Stimulated activated naive CD4-positive, alpha-beta T cell (primary cell): ENCODE measurements at places on chromosomes 1 and 21.

GRCh38 chr1:200885623-200886402, 8.9 kb upstream of the INAVA start:
- no peak for DNase-seq

- no peak for DNase-seq
These were observed 11.1 kb upstream of the CD48 start for GRCh38 chr1:160722726-160723125.

GRCh38 chr1:217955723-217956122, 324.6 kb downstream of the SPATA17 start:
- no peak for DNase-seq

DNA sequence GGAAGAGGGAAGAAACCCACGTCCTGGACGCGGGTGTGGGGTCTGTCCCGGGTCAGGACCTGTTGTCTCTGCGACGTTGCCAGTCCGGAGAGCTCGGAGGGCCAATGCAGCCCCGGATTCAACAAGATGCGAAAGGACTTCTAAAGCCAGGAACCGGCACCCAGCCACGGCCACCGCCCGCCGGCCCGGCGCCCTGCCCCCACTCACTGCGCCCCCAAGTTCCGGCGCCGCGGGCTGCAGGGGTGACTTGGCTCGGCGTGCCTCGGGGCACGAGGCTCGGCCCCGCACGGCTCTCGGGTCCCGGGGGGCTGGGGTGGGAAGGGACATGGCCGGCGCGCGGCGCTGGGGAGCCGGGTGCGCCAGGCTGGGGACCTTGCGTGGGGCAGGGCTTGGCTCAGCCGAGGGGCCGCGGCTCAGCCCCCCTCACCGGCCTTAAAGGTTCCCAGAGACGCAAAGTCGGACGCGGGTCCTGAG, 51.8 kb upstream of the H6PD start:
- no peak for DNase-seq

- no peak for DNase-seq
These were observed 143.9 kb upstream of the UBE2U start for GRCh38 chr1:64059556-64059955.

DNA sequence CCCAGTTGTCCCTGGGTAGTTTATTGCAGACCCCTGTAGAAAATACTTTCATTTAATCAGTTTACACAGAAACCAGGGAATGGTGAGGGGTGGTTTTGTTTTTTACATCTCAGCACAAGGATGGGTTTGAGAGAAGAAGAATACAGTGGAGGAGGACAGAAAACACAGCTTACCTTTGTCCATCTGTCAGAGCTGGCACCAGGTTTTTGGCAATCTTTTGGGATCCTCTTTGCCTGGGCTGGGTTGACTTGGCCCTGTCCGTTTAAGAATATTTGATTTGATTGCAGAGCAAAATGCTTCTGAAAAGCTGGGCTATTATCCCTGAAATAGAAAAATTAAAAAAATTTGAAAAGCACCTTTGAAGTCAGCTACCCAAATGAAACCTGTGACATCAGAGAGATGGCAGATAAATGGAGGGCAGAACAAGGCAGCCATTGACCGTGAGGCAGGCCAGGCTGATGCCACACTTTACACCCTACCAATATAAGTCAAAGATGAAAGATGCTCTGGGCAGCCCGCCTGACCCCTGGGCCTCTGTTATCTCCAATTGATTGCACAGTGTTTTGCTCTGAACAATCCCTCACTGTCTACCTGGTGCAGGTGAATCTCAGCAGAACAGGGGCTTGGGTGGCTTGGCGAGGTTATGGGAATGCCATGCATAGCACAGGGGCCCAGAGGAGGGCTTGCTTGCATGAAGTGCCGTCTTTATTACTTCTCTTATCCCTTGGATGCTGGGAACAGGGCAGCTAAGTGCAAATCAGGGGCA, 218.8 kb downstream of the LMX1A start:
- DNase-seq, result no peak

- DNase-seq, result no peak
These were observed 37.2 kb downstream of the DSCAM start for GRCh38 chr21:40809673-40810197.

DNA sequence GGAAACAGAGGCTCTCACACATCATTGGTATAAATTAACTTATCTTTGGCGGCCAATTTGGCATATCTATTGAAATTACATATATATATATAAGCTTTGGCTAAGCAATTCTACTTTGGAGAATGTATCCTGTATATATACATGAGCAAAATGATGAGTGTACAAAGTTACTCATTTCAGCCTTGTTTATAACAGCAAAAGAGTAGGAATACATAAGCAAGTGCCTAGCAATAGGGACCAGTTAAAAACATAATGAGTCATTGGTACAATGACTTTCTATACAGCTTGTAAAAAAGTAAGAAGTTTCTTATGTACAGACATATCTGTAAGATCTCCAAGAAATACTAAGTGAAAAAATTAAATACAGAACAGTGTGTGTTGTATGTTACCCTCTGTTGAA, 190.8 kb downstream of the LTN1 start:
- no peak for DNase-seq

DNA sequence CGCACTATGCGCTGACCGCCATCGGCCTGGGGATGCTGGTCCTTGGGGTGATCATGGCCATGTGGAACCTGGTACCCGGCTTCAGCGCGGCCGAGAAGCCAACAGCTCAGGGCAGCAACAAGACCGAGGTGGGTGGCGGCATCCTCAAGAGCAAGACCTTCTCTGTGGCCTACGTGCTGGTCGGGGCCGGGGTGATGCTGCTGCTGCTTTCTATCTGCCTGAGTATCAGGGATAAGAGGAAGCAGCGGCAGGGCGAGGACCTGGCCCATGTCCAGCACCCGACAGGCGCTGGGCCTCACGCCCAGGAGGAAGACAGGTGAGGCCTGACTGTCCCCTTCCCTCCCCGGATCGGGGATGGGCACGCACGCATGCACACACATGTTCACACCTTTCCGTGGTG, 31.9 kb upstream of the FHAD1 start:
- no peak for DNase-seq

GRCh38 chr1:156467385-156467784, 33.2 kb downstream of the MEF2D start:
- no peak for DNase-seq

GRCh38 chr1:38204698-38205097, 158.1 kb upstream of the POU3F1 start:
- no peak for DNase-seq

DNA sequence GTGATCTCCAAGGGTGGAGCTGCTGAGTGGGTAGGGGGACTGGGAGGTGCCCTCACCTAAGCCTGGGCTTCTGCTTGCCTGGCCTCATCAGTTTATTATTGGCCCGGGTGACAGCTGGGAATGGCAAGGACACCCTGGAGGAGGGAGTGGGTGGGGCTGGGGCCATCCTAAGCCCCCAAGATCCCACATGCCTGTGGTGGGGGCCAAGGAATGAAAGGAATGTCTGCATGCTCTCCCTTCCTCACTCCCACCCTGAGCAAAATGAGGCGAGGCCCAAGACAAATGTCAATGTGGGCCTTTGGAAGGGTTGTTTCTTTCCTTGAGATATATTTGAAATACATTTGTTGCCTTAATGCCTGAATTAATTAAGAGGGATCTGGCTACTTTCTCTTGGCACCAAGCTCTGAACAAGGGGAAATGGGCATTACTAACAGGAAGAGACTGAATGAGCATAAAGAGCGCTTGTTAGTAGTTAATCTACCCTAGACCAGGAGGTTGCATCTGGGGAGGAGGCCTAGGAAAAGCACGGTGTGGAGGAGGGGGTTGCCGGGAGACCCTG, 19.7 kb upstream of the CHI3L1 start:
- DNase-seq, result no peak

DNA sequence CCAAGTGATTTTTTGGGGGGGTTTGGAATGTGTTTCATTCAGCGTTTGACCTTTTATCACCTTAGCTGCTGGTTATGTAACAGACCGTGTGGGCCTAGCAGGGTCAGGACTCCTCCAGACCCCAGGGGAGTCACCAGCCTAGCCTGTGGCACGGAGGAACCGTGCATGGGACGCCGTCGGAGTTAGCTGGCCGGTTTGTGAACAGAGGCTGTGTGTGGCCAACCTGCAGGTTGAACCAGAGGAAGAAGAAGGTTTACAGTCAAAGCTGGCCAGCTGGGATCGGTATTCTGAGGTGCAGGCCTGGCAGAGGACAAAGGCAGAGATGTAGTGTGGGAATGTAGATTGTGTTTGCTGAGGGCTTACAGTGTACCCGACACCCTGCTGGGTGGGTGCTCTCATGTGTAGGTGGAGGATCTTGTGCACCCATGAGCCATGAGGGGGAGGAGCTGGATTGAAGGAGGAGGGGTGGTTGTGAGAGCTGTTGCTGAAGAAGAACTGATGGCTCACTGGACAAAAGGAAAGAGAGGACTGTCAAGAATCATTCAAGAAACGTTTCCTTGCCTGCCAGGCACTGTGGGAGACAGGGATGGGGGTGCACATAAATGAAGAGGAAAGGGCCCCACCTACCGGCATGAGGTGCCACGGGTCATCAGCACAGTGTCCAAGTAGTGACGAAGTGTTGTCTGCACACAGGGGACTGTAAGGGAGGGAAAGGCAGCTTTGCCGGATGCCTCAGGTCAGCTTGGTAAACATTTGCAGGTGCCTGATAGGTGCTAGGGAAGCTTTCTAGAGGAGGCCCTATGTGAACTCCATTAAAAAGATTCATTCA, 40.0 kb upstream of the PWP2 start:
- no peak for DNase-seq

- DNase-seq, result no peak
These were observed 617.0 kb upstream of the PRMT6 start for GRCh38 chr1:106439475-106439874.
